ENCODE measurements at places on chromosomes 2 and 18.

DNA sequence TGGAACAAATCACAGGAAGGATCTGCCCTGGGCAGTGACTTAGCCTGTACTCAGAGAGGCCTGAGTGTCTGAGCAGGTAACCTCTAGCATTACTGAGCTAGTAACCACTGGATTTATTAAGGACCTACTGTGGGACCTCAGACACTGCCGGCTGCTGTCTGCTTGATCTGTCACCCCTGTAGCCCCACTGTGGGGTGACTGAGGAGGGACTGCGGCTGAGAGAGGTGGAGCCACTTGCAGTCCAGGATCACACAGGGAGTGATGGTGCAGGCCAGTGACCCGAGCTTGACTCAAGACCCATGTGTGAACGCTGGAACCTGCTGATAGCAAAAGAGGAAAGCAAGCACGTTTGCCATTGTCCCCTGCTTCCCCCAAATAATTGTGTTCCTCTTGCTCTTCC is 15.6 kb downstream of the CHMP1B start:
- DNase-seq: no peak

- DNase-seq: no peak
Measured at GRCh38 chr2:23320058-23320457, 64.9 kb upstream of the KLHL29 start.

- no peak for DNase-seq
Measured at GRCh38 chr2:20449501-20450200, 2.8 kb downstream of the RHOB start.

DNA sequence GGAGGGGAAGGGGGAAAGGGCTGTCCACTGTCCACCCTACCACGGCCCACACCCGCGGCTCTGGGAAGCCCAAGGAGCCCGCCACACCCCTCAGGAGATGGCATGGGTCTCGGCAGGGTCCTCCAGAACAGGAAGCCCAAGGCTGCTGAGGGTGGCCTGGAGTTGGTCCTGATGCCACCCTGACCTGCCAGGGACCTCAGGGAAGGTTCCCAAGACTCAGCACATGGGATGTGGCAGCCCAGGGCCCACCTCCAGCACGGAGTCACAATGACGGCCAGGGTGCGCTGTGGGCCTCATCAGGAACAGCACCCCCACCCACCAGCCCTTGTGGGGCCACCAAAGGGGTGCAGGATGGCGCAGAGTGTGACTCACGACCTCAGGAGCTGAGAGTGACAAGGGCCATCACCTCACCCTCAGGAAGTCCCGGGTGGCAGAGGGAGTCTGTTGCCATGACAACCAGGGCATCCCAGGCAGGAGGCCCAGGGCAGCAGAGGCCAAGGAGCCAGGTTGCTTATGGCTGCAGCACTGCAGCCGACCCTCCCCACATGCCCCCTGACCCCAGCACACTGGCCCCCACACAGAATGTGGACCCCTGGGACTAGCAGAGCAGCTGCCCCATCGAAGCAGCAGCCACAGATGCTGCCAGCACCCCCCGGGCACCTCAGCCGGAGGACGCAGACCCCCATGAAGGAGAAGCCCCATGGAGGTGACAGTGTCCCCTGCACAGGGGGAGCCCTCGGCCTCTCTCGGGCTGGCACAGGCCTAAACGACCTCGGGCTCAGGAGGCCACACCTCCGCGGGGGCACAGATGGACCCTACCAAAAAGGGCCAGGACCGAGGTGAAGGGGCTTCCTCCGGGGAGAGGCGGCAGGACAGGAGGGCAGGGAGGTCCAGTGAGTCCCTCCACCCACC is 34.3 kb downstream of the KIF1A start:
- DNase-seq: no peak

DNA sequence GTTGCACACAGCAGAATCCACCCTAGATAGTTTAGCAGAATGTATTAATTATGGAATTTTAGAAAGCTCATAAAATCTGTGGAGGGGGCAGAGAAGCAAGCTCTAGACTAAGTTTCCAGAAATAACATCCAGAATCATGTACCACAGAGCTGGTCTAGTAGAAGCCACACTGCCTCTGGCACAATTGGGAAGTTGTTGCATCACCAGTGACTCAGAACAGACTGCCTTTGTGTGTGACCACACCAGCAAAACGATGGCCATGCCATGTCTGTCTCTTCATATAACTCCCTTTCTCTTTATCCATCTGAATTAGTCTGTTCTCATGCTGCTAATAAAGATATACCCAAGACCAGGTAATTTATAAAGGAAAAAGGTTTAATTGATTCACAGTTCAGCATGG is 158.9 kb downstream of the CCDC148 start:
- no peak for DNase-seq

DNA sequence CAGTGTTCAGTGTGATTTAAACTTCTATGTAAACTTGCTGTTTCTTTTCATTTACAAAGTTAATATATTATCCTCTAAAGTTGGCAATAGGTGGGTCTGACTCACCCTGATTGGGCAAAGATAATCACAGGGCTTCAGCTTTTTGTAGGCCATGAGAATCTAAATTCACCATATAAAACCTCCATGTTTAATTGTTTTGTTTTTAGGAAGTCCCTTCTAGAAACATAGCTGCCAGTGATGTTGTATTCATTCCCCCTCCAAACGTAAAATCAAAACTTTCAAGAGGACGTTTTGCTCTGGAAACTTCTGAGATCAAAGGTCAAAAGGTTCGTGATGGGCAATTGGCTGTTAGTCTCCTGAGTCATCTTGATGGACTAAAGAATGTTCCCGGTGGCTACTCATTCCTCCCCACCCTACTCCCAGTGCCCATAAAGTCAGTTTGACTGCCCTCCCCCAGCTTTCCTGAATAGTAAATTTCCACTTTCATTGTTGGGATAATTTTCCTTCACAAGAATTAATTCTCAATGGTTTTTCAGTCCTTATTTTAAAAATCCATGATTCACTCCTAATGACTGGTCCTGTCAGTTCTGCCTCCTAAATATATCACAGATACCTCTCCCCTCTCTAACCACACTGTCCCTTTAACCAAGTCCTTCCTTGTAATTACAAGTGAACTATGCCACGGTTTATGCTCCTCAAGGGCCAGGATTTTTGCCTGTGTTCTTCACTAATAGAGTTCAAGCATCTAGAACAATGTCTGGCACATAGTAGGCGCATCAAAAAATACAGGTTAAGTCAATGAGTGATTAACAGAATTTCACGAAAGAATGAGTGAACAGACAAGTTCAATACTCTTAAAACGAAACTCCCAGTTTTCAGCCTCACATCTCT is 164.4 kb upstream of the VRK2 start:
- DNase-seq: no peak

All from amniotic stem cell (primary cell).